Activated CD4-positive, alpha-beta T cell treated with anti-CD3 and anti-CD28 coated beads for 36 hours (primary cell): ENCODE measurements at places on chromosomes 1 and 21. TPM values are rescaled to one million over a fixed set of nuclear protein-coding genes. Genes with fewer than 3 reads are reported as not detected.

- H3K27ac ChIP-seq, result no peak overlapping the region
- no peak for DNase-seq
- H3K36me3 ChIP-seq, result no peaks in the 10 kb centered on the region
Measured at GRCh38 chr21:33686386-33686785, 44.1 kb downstream of the ITSN1 start.

Gene KDF1
- total RNA-seq, result 0.30 TPM

Gene PCBP3
- total RNA-seq, result 12.2 TPM

Gene CRP
- not detected for total RNA-seq

Gene NIBAN1
- total RNA-seq, result 18.6 TPM

DNA sequence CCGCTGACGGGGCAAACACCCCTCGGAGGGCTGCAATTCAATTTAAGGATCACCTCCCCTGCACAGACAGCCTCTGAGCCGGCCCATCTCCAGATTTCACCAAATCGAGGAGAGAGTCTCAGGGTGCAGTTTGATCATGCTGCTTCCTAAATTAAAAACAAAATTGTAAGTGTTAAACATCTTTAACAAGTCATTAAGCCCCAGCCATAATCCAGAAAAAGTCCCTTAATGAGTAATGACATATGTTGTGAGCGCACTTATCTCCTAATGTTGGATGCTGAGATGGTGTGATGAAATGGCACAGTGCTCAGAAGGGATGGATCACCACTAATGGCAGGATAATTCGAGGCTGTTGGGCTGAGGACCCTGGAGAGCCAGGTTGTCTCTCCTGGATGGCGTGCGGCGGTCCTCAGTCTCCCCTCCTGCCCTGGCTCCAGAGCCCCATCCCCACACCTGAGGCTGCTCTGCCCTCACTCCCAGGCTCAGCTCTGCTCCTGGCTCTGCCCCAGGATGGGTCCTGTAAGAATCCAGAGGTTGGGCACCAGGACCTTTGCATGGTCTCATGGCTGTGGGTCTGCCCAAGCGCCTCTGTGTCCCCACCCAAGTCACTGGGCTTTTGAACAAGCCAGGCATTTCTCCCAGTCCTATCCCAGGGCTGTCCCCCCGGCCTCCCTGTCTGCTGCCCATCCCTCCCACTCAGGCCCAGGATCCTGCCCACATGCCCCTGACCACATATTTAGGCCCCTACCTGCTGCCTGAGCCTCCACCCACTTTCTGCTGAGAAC, 224.4 kb upstream of the POU3F1 start:
- H3K4me3 ChIP-seq, result no peak overlapping the region
- H3K27ac ChIP-seq, result no peak overlapping the region
- peaks cover 14% of the 10 kb centered on the region for H3K27me3 ChIP-seq
- DNase-seq, result no peak

DNA sequence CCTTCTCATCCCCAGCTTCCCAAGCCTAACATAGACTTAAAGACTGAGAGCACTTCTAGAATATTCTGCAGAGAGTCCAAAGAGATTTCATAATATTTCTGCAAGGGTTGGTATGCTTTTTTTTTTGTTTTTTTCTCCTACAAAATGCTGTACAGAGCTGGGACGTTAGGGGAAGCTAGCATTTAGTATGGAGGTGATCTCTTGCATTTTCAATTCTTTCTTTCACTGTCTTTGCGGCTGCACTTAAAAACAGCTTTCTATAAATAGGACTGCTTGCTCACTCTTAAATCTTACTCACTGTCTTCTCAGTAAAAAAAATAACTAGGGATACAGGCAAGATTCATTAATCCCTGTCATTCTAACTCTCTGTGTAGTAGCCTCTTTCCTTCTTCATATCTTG, 7.4 kb downstream of the DSCAM start:
- no peaks in the 10 kb centered on the region for H3K36me3 ChIP-seq
- no peak overlapping the region for H3K4me3 ChIP-seq
- H3K4me1 ChIP-seq, result peaks cover 2% of the 10 kb centered on the region
- DNase-seq, result no peak
